Type B pancreatic cell (in vitro differentiated cells): ENCODE measurements at places on chromosomes 5 and 9.
A peak's percentile ranks its signal among the peaks of the same experiment; 100 is the strongest.

GRCh38 chr9:131869348-131869747 is 129.5 kb upstream of the RAPGEF1 start:
- no peak for DNase-seq

- no peak for DNase-seq
These were observed 155.5 kb upstream of the RAD23B start for GRCh38 chr9:107127608-107128007.

- no peak for DNase-seq
These were observed 34.4 kb downstream of the APC start for GRCh38 chr5:112772124-112772523.

- no peak for DNase-seq
These were observed 12.3 kb upstream of the PPP2R2B start for GRCh38 chr5:146890731-146891440.

DNA sequence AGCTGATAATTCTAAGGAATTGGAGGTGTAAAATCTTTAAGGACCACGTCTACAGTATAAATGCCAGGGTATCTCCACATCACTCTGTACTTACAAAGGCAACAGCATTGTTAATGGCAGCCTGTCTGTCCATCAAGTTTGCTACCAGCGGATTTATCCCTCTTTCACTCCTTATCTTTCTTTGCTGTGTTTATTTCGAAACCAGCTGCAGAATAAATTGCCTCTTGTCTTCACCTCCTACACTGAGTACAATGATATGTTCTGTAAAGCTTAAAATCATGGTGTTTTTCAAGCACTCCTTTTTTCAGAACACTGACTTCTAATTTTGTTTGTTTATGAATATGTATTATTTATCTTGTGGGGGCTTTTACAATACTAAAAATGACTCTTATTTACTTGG is 1088.1 kb downstream of the NR2F1-AS1 start:
- no peak for DNase-seq

- DNase-seq = no peak
These were observed 186.7 kb downstream of the NTRK2 start for GRCh38 chr9:84856181-84856632.

GRCh38 chr5:179294891-179295777 is 50.1 kb downstream of the ADAMTS2 start:
- no peak for DNase-seq

DNA sequence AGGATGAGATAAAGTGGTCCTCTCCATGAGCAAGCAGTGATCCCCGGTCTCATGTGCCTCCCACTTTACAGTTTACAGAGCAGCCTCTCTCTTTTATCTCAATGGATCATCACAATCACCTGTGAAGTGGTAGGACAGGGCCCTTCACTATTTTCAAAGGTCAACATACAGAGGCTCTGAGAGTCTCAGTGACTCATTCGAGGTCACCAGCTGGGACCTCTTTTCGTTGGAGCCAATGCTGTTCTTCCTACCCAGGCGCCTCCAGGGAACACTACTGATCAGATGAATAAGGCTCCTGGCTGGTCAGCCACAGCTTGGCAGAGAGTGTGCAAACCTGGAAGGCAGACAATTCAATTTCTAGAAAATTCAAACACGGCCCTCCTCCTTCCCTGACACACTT is 16.6 kb downstream of the GGTA1 start:
- no peak for DNase-seq

GRCh38 chr5:98663521-98663920 is 109.9 kb upstream of the RGMB start:
- no peak for DNase-seq

- no peak for DNase-seq
These were observed 27.1 kb downstream of the SLC22A5 start for GRCh38 chr5:132396589-132397031.

DNA sequence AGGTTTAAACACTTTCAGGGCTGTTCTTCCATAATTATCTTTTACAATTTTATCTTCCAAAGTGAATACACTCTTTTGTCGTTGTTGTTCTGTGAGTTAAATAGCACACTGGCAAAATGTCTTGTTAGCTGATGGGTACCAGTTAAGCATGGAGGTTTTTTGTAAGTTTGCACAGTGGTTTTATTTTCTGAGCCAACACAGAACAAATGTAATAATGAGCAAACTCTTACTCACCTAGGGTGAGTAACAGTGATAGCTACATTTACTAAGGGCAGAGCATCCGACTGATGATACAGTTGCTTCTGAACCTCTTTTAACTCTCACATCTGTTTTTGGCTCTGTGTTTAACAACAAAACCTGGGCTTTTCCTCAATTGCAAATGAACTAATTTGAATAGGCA is 103.2 kb downstream of the CTNND2 start:
- no peak for DNase-seq

GRCh38 chr9:21856301-21857094 is 54.1 kb downstream of the MTAP start:
- DNase-seq = no peak

DNA sequence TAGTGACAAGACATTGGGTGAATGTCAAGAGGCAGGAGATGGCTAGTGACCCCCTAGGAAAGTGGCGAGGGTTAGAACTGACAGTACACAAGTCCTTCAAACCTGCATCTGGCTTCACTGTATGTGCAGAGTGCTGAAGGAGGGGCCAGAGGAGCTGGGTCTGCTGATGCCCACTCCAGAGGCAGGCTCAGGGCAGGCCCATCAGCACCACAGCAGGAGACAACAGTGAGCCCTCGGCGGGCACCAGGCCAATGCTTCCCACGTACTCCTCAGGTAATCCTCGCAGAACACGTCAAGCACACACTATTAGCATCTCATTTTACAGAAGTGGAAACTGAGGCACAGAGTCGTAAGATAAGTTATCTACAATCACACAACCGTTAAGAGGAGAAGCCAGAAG is 76.1 kb upstream of the SH3PXD2B start:
- DNase-seq = peak; percentile 36

DNA sequence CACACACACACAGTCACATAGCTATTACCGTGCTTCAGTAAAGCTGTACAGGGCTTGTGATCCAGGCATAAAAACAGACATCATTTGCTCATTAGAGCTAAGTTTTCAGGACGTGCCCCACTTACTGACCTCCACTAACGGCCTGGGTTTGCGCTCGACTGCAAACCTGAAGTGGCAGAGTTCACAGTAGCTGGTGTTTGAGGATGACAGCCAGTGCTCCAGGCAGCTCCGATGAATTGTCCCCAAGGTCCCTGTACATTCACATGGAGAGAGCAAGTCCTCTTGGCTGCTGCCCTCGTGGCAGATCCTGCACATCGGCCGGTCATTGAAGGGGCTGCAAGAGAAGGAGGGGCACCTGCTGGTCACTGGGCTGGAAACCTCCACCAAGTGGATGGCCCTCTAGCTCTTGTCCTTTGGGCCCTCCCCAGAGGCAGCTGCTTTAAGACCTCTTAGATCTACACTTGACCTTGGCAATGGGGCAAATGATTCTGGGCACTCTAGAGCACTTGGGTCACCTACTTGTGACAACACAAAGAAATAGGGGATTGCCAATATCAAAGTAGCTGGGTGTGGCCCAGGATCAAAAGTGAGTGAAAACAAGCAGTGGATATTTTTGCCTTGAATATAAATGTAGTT is 115.4 kb downstream of the MARCHF3 start:
- DNase-seq = no peak

DNA sequence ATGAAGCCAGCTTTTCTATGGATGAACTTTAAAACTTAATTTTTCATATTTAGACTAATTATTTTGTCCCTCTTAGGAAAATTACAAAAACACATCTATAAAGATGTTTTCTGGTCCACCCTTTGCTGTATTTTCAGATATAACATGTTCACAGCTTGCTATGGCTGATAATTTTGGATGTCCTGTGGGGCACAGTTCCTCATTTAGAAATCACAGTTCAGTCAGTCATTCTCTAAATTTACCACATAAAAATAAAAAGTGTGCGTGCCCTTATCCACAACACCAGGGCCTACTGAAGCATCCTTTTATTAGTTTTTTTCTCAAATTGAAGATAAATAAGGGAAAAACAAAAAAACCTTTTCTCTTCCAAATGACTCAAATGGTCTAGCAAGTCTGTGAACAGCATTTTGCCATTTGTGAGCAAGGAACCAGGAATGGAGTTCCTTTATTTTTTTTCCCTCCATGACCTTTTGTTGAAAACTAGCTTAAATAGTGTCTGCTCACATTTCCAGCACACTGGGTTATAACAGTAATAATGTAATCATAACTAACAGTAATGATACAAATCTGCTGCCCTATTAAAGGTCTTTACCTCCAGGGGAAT is 87.1 kb downstream of the CEMIP2 start:
- no peak for DNase-seq

- DNase-seq = no peak
These were observed 46.2 kb upstream of the ANKRD55 start for GRCh38 chr5:56279291-56279690.

GRCh38 chr5:68849103-68849502 is 244.7 kb upstream of the SLC30A5 start:
- no peak for DNase-seq

- no peak for DNase-seq
These were observed 34.1 kb upstream of the NR4A3 start for GRCh38 chr9:99787556-99787955.
